Suppressor macrophage (primary cell): ENCODE measurements at places on chromosomes 3 and 15.

- DNase-seq: peak; percentile 9
Observed at GRCh38 chr15:80559320-80559693, 135.8 kb upstream of the ABHD17C start.

GRCh38 chr3:178297740-178298139 lies 238.5 kb upstream of the KCNMB2 start:
- DNase-seq: no peak

GRCh38 chr3:9553948-9554513 lies 409 bp upstream of the LHFPL4 start:
- no peak for DNase-seq

GRCh38 chr3:8595252-8595651 lies 49.3 kb downstream of the SSUH2 start:
- no peak for DNase-seq

DNA sequence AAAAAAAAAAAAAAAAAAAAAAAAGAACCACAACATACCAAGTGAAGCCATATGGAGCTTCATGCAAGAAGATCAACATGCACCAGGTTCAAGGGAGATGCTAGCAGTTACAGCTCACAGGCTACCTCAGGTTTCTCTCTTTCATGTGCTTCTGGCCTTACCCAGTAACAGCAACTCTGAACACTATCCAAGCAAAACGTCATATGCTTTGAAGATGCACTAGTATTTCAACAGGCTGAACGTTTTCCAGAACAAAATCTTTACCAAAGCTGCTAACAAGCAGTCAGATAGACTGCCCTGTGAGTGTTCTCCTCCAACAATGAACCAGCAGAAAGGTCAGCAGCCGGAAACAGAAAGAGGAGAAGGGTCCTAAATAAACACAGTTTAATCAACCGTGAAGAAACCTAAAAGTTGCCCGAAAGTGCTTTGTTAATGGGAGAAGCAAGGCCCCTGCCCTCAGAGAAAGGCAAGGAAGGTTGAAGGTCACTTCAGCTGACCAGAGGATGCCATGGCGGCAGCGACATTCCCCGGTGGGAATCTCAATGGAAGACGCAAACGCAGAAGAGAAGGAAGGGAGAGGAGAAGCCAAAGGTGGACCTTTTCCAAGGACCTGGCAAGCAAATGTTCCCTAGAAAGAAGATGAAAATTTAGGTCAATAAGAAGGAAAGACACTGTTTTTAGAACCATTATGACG lies 80.1 kb downstream of the CCNL1 start:
- no peak for DNase-seq

GRCh38 chr3:119945291-119945690 lies 149.0 kb downstream of the GSK3B start:
- no peak for DNase-seq
